Cardiac septum (tissue), 1 donor: ENCODE measurements at places on chromosomes 3 and 15.

DNA sequence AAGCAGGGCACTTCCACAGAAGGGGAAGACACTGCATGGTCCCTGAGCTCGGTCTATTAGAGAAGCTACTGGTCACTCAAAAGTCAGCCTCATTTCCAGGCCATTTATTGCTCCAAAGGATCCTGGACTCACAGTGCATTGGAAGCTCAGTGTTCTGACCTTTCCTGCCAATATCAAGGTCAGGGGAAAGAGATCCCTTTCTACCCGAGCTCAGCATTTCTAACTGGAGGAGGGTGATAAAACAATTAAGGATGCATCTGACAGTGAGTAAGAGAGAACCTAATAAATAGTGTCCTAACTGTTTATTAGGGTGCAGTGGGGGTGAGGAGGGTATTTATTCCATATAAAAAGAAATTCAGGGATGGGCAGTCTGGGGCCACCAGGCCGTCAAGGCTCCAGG is 26.8 kb upstream of the INSYN1 start:
- no peak for DNase-seq

- DNase-seq, result no peak
Measured at GRCh38 chr3:148681080-148681479, 16.6 kb upstream of the AGTR1 start.

GRCh38 chr15:58732625-58733363 is 16.7 kb downstream of the ADAM10 start:
- DNase-seq, result no peak

DNA sequence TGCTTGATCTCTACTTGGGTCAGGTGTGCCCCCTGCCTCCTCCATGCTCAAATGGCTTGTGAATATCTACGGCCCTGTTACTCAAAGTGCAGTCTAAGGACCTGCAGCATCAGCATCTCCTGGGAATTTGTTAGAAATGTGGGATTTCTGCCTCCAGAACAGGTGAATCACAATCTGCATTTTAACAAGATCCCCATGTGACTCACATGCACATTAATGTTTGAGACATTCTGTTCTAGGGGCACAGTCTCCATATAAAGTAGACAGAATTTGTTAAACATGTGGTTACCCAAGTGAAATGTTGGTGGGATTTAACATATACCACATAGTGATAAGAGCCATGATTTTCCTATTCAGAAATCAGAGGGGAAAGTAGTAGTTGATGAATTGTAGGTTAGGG is 256.2 kb downstream of the NR1D2 start:
- DNase-seq, result no peak

DNA sequence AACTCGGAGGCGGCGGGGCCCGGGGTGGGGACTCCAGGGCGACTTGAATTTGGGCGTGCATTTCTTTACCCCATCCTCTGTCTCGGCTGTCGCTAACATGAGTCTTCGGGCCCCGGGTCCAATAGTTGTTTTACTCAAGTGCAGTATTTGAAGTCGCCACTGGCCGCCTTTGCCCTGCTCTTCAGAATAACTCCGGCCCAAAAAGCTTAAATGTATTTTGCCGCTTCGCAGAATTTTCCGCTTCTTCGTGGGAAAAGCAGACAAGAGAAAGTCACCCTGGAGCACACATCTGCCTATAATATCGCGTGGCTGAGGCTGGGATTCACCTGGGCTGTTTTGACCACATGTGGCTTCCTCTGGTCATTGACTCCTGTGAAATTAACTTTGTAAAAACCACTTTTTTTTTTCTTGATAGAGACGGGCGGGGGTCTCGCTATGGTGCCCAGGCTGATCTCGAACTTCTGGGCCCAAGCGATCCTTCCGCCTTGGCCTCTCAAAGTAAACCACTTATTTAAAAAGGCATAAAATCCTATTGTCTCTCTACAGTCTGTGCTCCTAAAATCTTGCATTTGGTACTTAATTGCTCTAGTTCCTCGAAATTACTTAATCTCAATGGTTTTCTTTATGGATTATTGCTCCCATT is 676 bp downstream of the CNOT10 start:
- no peak for DNase-seq

- DNase-seq, result peak; percentile 44
Measured at GRCh38 chr15:41970456-41970855, 1.9 kb downstream of the EHD4 start.

GRCh38 chr3:195441476-195441991 is 1.3 kb downstream of the ACAP2 start:
- no peak for DNase-seq

DNA sequence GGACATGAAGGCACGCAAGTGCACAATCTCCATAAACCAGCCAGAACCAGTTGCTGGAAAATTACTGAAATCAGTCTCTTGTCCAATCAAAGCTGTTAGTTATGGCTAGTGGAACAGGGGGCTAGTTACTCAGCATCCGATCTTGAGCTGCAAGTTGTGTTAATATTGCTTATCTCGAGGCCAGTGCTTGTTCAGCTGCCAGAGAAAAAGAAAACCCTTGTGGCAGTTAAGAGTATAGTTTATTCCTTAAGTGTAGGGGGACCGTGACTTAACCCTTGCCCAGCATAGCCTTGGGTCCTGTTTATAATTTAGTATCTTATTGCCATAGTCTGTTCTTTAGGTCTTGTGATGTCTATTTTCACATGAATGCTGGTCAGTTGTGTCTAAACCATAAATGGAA is 268.5 kb downstream of the CD47 start:
- DNase-seq, result no peak

GRCh38 chr15:36160351-36160750 is 419.1 kb upstream of the CDIN1 start:
- DNase-seq, result no peak

DNA sequence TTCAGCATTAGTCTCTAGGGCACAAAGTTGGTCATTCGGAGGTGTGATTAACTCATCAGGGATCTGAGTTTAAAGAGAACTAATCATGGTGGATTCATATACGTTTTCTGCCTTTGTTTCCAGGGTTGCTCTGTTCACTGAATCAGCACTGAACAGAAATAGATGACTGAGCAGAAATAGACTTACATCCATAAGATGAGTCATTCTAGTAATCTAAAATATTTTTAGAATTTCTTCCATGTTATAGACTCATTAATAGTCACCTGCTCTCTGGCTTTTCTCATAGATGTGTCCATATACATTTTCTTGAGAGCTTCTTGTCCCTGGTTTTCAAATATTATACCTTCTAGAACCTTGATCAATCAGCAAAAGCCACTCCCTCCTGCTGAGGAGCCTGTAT is 837.6 kb upstream of the DPPA4 start:
- DNase-seq, result no peak

- no peak for DNase-seq
Measured at GRCh38 chr3:44965165-44965564, 10.8 kb downstream of the ZDHHC3 start.

DNA sequence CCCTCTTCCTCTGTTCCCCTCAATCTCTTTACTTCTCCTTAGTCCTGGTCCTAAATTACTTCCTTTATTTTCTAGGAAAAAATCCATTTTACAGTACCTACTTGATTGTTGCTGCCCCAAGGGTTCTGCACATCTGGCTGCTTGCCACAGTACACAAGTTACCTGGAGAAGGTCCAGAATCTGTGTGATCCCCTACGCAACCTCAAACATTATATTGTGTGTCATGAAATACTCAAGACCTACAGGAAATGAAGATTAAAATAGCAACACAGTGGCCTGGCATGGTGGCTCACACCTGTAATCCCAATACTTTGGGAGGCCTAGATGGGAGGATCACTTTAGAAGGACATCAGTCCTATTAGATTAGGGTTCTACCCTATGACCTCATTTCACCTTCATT is 48.7 kb downstream of the PRKAR2A start:
- DNase-seq, result no peak

DNA sequence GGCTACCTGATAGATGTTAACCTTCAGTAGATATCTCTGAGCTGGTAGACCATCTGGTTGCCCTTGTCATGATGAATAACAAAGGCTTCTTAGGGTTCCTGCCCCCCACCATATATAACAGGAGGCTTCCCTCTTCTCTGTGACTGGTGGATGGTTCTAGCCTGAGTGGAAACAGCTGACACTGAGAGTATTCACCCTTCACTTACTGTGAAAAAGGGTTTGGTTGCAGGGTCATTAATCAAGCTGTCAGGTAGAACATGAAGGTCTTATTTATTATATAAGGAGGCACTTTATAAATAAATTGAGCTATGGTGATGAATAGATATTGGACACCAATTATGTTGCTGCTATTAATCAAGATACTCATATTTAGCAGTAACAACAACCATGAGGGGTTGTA is 58.6 kb downstream of the CACNA2D3 start:
- DNase-seq, result no peak

GRCh38 chr15:41689834-41690233 is 29.6 kb downstream of the MGA start:
- no peak for DNase-seq
